ENCODE measurements at places on chromosomes 3 and 15. TPM values are rescaled to one million over a fixed set of nuclear protein-coding genes. Genes with fewer than 3 reads are reported as not detected.
A peak's percentile ranks its signal among the peaks of the same experiment; 100 is the strongest.

DNA sequence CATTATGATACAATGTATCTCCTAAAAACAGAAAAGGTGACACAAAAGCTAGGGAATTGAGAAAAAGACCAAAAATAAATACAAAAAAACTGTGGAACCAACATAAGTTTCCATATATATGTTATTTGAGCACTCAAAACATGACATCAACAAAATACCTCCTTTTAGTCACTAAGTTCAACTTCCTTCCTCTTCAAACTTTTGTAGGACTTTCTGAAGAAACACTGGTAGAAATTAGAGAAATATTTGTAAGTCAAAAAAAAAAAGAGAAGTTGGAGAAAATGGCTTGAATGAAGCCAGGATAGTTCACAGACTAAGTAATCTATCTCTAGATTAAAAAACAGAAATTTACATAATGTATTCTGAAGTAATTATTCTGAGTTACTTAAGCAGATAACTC, 208.4 kb upstream of the ALCAM start:
- DNase-seq = no peak

Gene GATM
- 0.23 TPM for total RNA-seq

Gene TBC1D5
- 28.3 TPM for total RNA-seq

DNA sequence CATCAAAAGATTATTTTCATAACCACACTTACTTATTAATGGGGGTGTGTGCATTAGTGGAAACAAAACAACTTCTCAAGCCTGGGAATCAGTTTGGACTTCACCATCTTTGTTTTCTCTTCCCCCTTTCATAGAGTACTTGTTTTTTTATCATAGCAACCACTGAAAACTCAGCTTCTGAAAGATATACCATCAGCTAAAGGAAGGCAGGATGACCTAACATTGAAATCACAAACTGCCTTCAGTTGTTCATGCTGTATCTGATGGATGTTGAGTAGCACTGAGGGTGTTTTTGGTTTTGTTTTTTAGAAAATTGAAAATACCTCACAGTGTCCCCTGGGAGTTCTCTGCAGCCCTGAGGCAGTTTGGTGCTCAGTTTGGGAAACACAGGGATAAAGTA, 46.5 kb downstream of the NEK10 start:
- DNase-seq = no peak

Gene SLC22A13
- not detected for total RNA-seq

Gene MST1
- total RNA-seq = not detected

DNA sequence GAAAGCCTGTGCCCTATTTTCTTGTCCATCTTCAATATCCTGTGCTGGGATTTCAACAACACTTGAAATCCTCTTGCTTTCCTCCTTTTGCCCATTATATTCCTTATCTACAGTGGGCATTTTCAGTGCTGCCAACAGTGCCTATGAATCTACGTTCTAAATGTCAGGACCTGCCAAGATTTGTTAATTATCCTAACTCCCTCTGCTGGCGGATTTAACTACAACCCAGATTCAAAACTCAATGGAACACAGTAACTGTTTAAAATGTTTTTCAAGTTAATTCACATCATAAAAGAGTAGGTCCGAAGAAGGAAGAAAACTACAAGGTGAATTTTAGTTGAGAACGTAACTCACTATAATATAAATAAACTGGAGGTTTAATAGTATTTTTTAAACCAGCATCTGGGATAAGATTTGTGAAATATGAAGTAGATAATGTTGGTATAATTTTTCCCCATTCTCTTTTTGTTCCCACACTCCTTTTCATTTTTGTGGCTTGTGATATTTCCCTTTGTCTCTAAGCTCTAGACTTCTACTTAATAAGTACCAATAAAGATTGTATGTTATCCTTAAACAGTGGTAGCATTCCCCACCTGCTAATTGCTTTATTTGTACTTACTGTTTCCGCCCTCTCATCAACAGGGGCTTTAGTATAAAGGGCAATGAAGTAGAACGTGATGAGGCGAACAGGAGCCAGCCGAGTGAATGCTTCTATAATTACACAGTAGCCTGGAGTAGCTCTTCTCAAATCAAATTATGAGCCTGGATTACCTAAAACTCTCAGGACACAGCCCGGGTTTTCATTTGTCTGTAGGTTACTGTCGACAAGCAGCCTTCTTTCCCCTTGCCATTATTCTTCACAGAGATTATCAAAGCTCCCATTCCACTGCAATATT, 302.5 kb upstream of the ATP11B start:
- no peak for DNase-seq

DNA sequence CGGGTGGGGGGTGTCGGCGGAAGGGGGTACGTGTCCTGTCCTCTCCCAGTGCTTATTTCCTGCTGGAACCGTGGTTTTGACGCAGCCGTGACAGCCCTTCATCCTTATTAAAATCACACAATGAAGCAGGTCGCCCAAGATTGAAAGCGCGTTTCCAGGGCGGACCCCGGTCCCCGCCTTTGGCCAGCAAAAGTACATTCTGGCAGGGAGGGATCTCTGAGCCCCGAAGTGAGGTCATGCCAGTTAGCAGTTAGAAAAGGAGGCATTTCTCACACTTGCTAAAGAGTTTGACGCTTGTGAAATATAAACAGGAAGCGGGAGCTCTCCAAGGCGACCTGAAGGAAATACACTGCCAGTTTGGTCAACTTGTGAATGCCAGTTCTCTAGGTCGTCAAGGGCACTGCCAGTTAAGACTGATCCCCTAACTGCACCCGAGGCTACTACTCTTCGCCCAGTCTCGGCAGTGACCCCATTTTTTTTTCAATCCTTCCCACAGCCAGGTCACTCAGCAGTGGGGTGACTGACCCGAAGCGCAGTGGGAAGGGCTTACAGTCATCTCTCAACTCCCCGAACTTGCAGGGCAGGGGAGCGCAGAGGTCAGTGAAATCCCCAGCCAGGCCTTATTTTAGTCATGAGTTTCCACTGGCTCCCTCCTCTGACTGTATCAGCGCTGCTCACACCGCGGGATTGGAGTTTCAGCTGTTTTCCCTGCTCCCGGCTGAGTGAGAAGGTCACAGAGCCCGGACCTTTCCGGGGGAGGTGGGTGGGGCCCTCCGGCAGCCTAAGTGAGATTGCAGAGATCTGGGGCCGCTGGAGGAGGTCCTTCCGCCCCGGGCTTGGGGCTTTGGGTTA, 2.0 kb upstream of the BHLHE40 start:
- DNase-seq = peak; percentile 82

GRCh38 chr3:123390865-123391600, 57.9 kb downstream of the ADCY5 start:
- DNase-seq = no peak

Gene FBN1
- total RNA-seq = 179 TPM

GRCh38 chr3:158642474-158643210, 1.7 kb upstream of the GFM1 start:
- no peak for DNase-seq

Gene SKOR1
- total RNA-seq = not detected

- DNase-seq = peak; percentile 37
Observed at GRCh38 chr15:94265982-94266381, 34.6 kb downstream of the MCTP2 start.

DNA sequence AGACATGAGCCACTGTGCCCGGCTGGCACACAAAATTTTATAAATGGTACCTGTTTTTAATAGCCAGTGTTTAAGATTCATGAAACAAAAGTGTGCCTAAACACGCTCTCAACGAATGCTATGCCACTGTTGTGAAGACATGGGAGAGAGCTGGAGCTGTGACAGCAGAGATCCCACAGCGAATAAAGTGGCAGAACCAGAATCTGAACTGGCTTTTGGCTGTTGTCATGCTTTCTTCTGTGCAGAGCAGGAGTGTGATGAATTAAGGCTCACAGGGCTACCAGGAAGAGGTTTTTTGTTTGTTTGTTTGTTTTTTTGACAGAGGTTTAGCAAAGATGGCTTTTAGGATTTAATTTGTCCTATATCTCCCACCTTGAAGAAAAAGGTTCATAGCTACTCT, 14.5 kb downstream of the PTPRG start:
- DNase-seq = no peak

DNA sequence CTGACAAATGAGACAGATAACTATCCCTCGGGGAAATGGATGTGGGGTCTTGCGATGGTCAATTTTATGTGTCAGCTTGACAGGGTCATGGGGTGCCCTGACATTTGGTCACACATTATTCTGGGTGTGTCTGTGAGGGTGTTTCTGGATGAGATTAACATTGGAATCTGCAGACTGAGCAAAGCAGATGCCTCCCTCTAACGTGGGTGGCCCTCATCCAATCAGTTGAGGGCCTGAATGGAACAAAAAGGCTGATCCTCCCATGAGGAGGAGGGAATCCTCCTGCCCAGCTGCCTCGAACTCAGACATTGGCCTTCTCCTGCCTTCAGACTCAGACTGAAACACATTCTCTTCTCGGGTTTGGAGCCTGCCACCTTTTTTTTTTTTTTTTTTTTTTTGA, 69.0 kb downstream of the MINAR1 start:
- no peak for DNase-seq

Gene PLCH1
- total RNA-seq = not detected

- no peak for DNase-seq
Observed at GRCh38 chr3:73036694-73037591, 24.5 kb upstream of the EBLN2 start.

DNA sequence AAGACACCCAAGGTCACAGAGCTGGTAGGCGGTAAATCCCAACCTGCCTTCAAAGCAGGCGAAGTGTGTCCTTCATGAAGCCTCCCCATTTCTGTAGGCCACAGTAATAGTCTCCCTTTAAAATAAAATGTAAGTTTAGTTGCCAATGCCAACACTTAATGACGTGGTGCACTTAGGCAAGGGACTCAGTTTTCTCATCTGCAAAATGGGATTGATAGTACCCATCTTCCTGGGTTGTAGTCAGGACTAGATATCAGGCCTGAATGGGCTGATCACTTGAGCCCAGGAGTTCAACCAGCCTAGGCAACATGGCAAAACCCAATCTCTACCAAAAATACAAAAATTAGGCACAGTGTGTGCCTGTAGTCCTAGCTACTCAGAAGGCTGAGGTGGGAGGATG, 114.6 kb downstream of the SHQ1 start:
- DNase-seq = no peak

DNA sequence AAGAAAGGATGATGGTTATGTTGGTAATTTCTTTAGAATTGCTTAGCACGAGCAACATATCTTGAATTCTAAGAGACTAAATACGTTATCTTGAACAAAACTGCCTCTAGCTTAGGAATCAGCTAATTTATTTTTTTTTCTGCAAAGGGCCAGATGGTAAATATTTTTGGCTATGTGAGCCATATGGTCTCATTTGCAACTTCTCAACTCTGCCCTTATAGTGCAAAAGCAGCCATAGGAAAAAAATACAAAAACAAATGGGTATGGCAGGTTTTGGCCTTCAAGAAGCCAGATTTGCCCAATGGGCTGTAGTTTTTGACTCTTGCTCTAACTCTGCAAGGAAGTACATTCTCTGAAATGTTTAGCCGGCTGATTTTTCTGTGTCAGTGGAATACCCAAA, 11.9 kb downstream of the OXSM start:
- no peak for DNase-seq

DNA sequence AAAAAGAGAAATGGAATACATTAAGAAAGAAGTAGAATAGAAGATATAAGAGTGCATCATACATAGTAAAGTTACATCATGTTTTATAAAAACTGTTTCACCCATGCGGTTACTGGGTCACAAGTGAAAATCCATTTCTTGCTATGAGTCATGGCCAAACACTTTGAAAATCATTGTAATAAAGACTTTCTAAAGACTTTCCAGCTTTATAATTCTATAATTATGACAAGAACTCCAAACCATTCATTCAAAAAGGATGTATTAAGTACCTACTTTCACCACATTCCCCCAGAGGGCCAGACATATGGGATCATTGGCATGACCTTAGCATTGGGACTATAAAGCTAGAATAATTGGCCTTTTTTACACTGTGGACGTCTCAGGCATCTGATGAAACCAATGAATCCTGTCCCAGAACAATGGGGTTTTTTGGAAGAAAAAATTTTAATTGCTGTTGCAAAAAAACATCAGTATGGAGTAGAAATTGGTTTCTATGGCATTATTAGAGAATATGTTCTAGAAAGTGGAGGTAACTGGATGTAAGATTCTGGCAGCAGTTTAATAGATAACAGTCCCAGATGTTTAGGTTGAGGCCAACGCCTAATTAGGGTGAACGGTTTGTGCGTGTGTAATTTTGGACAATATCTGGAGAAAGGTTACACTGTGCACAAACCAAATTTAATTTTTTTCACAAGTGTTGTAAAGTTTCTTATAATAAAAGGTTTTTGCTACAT, 3.3 kb upstream of the SKIC8 start:
- peak; percentile 61 for DNase-seq

GRCh38 chr3:54870423-54870822, 57.4 kb downstream of the LRTM1 start:
- DNase-seq = peak; percentile 67

GRCh38 chr3:15384510-15385237, 42.7 kb downstream of the METTL6 start:
- no peak for DNase-seq

GRCh38 chr15:85333132-85333831, 47.1 kb upstream of the AKAP13 start:
- DNase-seq = peak; percentile 39

GRCh38 chr3:8970971-8971589, 7.8 kb upstream of the RAD18 start:
- DNase-seq = no peak

GRCh38 chr15:67850994-67851571, 11.2 kb upstream of the RNU6-1 start:
- peak; percentile 63 for DNase-seq

DNA sequence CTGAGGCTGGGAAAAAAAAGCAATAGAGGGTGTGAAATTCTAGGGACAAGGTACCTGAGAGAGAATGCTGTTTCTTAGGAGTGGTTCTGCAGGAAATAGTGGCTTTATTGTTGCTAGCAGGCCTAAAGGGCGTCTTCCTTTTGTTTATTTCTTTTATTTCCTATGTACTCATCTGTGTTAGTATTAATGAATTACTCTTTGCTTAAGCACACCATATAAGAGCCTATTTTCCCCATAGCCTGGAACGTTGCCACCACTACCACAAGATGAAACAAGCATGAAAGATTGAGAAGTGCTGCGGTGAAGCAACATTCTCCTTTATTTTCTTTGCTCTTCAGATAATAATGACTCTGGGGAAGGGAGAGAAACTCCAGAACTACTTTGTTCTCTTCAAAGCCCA, 21.3 kb upstream of the GOLIM4 start:
- peak; percentile 44 for DNase-seq

Gene ZBED2
- total RNA-seq = not detected

Gene GRAMD2A
- not detected for total RNA-seq

GRCh38 chr3:61077551-61077950, 173.7 kb downstream of the FHIT start:
- DNase-seq = no peak

- DNase-seq = no peak
Observed at GRCh38 chr15:57061281-57061680, 142.8 kb downstream of the TCF12 start.

Gene SUSD5
- total RNA-seq = 5.4 TPM

Gene FLNB
- 128 TPM for total RNA-seq

- no peak for DNase-seq
Observed at GRCh38 chr3:159845737-159846136, 142.9 kb upstream of the IL12A start.

Gene BDH1
- total RNA-seq = 23.5 TPM

- DNase-seq = no peak
Observed at GRCh38 chr3:14783480-14784086, 35.2 kb upstream of the FGD5 start.

GRCh38 chr3:46110701-46111493, 83.6 kb upstream of the XCR1 start:
- peak; percentile 86 for DNase-seq

Gene HRH1
- total RNA-seq = 5.5 TPM

Gene HESX1
- not detected for total RNA-seq

Gene ITPR1
- 1.7 TPM for total RNA-seq
